Activated CD8-positive, alpha-beta memory T cell treated with anti-CD3 and anti-CD28 coated beads for 24 hours (primary cell): ENCODE measurements at places on chromosomes 1 and 21.

- DNase-seq, result no peak
Measured at GRCh38 chr1:225844236-225845061, 34.5 kb downstream of the EPHX1 start.

DNA sequence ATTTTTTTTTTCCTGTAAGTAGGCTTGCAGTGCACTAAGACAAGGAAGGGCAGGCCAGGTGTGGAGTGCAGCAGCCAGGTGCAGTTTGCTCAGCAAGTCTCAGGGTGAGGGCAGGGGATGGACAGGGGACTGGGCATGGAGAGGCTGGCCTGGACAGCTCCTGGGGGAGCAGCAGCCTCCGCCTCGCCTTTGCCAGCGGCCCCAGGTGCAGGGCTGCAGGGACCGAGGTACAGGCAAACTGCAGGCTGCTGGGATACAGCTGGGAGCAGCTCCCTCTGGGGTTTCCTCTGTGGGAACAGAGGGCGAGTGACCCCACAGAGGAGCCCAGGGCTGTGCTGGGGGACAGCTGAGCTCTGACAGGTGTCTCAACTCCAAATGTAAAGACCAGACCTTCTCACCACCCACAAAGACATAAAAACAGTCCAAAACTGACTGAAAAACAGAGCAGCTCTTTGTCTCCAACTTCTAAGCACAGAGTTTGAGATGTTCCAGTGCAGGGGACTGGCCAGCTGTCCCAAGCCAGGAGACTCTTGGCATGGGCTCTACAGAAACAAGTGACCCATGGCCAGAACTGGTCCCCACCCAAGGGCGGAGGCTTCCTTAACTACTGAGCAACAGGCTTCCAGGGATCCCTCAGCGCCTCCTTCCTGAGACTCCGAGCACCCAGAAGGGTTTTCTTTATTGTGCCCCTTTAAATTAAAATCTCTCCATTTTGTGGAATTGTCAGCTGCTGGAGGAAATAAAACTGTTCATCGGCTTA lies 27.7 kb upstream of the AJAP1 start:
- no peak for DNase-seq

DNA sequence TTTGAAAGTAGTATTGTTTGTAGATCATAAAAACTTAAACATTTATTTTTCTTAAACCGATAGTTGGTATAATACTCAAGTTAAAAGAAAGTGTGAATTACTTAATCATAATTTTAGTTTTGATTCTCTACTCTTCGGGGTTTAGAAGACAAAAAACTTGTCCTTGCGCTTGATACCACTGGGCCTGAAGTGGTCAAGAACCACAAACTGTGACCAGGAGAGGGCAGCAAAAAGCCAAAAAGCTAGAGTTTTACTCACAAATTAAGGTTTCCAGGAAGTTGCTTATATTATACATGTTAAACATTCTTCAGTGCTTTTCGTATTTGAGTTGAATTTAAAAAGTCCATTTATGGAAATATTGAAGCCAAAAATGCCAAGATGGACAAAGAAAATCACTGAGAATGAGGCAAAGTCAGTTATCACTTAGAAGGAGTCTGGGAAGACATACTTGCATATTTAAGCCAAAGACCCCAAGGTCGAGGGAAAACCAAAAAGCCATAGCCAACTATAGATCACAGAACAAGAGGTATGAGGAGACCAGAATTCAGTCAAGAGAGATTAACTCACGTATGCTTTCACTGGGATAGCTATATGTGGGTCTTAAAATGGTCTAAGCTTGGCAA lies 34.2 kb downstream of the EFCAB7 start:
- DNase-seq, result no peak

DNA sequence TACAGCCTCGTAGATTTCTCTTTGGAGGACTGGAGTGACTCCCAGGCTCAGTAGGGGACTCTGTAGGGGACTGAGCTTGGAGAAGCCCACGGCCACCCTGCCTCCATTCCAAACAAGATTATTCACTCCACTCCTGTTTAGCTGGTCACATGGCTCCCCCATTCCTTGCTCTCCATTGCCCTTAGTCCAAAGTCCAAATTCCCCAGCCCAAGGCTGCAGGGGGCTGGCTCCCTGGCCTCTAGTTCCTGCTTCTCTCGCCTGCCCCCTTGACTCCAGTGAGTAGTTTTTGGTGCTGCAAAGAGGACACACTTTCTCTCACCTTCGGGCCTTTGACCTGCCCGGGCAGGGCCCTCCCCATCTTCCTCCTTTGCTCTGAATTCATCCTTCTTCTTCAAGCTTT lies 403.3 kb downstream of the KIF26B start:
- DNase-seq, result no peak

DNA sequence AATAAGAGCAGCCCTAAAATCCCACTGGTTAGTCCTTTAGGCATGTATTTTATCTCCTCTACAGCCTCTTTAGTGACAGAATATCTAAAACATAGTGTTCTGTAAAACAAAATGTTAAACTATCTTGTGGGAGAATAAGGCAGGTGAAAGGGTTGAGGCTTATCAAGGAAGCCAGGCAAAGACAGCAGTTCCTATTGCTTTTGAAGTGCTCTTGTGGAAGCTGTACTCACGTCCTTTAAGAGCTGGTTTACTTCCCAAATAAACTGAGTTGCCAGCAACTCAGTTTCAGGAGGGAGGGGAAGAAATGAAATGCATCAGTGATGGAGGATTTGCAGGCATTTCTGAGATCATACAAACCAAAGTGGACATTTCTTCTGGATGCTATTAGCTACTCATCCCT lies 529.6 kb upstream of the ZRANB2 start:
- DNase-seq, result no peak

GRCh38 chr1:8382608-8383505 lies 64.9 kb downstream of the SLC45A1 start:
- no peak for DNase-seq

- no peak for DNase-seq
Measured at GRCh38 chr1:72564749-72565148, 282.4 kb upstream of the NEGR1 start.

DNA sequence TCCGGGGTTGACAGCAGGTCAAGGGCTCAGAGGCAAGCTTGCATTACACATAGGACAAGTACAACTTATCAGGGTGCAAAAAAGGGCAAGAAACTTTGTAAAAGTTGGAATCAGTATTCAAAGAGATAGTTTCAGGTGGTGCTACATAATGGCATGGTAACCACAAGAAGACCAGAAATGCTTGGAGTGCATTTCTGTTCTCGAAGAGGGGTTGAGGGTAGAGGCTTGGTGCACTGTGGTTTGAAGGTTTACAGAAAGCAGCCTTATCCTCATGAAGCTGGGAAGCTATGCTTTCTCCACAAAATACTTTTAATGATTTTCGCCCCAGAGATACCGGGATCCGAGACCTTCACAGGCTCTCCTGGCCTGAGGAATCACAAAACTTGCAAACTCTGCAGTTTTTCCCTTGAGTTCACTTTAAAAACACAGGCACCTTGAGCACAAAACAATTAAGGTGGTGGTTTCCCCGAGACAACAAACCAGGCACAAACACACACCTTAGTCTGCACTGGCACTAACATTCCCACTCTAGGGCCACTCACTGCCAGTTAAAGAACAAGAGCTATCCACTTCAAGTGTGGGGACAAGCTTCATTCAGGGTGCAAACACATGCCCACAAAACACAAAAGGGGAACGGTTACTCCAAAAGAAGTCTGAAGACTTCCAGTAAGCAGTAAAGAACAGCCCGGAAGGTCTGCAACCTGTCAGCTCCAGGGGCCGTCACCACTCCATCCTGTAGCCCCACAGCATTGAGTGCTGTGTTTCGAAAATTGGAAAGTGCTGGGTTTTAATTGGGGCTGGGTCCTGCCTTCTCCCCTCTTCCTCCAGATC lies 29.8 kb upstream of the NFIA start:
- DNase-seq, result no peak

DNA sequence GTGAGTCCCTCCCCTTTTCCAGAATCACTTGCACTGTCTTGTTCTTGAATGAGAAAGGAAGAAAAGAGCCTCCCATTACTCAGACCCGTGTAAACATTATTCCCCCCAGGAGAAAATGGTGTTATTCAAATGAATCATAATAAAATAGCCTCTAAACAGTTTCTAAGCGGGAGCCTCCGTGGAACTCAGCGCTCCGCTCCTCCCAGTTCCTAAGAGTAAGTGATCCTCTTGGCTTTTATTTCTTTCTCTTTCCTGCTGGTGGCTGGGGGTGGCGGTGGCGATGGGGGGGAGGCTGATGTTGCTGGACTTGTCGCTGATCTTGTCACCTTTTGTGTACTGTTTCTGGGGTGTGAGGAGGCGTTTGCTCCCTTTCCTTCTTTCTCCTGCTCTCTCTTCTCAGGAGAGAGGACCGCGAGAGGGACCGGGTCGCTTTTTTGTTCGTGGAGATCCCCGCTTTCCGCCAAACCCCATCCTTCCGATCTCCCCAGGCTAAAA lies 781 bp downstream of the PROX1 start:
- DNase-seq, result no peak

DNA sequence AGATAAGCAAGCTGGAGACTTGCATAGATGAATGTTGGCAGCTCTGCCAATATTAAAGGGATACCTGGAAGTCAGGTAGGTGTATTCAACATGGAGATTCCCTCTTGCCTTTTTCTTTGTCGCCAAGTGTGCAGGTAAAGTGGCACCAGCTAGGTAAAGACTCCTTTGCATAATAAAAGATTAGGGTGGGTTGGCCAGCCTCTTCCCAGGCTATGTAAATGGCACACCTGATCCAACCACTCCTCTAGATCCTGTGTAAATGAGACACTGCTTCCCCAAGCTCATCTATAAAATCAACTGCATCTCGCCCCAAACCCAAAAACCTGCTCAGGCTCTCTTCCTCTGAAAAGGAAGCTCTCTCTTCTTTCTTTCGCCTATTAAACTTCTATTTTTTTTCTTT lies 100.8 kb upstream of the DSCAM start:
- no peak for DNase-seq

GRCh38 chr1:18931730-18932129 lies 24.7 kb downstream of the IFFO2 start:
- no peak for DNase-seq

DNA sequence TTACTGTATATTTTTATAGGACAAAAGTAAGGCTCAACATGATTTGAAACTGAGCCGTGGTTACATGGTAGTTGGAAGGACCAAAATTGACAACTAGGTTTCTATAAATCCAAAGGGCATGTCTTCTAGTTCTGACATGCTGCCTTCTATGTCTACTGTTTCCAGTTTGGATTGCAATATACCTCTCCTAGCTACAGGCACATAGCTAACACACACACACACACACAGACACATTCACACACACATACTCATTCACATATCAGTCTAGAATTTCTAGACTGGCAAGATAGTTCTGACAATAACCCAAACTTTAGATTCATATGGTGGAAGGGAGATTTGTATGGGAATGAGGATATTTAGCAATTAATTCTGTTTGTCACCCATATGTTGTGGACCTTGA lies 544.8 kb upstream of the CAMK1G start:
- DNase-seq, result no peak

DNA sequence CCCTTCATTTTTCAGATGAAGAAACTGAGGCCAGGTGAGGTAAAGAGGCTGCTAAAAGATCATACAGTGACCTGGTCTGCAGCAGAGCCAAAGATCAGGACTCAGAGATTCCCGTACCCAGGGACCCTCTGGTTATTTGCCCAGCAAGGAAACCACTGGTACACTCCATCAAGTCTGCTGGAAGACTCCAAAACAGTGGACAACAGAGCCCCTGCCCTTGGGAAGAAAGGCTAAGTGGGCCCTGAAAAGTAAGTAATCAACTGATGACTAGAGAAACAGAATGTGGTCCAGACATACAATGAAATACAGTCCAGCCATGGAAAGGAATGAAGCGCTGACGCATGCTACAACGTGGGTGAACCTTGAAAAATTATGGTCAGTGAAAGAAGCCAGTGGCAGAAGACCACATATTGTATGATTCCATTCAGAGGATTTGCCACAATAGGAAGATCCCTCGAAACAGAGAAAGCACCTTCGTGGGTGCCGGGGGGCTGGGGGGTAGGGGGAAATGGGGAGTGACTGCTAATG lies 106.4 kb downstream of the ETS2 start:
- DNase-seq, result no peak

- no peak for DNase-seq
Measured at GRCh38 chr1:187942986-187943385, 1114.2 kb downstream of the PLA2G4A start.

GRCh38 chr1:13762642-13763041 lies 62.7 kb downstream of the PRDM2 start:
- no peak for DNase-seq

- DNase-seq, result no peak
Measured at GRCh38 chr1:106944721-106945120, 111.8 kb upstream of the PRMT6 start.

- DNase-seq, result no peak
Measured at GRCh38 chr1:174166530-174167264, 7.4 kb downstream of the RABGAP1L start.

- no peak for DNase-seq
Measured at GRCh38 chr1:42210421-42211133, 46.0 kb upstream of the GUCA2A start.

GRCh38 chr1:223419115-223419514 lies 25.9 kb downstream of the CCDC185 start:
- no peak for DNase-seq

GRCh38 chr1:51484591-51484990 lies 34.5 kb downstream of the EPS15 start:
- DNase-seq, result no peak

GRCh38 chr1:230863449-230863848 lies 4.9 kb downstream of the C1orf198 start:
- DNase-seq, result no peak

GRCh38 chr1:155553349-155553748 lies 9.3 kb downstream of the ASH1L start:
- DNase-seq, result no peak

DNA sequence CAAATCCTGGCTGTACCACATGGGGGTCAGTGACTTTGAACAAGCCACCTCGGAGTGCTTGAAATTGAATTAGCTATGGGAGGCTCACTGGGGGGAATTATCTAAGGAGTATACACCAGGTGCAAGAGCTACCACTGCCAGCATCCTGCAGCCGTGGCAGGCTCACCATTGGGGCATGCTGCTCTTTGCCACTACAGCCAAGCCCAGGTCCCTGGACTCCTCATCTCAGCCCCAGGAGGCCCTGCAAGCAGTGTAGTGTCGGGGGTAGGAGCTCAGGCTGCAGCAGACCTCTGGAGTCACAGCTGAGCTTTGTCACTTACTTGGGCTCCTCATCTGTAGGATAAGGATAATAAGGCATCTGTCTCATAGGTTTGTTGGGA lies 35.3 kb downstream of the ACOT11 start:
- no peak for DNase-seq

- no peak for DNase-seq
Measured at GRCh38 chr21:45309987-45310381, 22.3 kb upstream of the POFUT2 start.

DNA sequence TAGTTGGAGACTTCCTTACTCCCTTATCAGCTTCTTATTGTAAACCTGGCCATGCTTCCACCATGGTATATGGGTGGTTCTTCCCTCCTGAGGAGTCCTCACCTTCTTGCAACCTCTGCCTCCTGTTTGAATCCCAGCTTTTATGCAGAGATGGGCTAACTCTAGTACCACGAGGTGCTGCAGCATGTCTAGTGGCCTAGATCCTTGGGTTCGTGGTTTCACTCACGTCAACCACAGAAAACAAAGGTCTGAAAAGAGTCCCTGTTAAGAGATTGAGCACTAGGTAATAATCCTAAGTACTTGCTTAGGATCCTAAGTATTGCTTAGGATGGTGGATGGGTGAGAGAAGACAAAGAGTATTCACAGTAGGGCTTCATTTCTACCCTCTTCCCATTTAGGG lies 133.7 kb downstream of the FCRL5 start:
- DNase-seq, result no peak

GRCh38 chr1:221230605-221231004 lies 351.4 kb downstream of the HLX start:
- DNase-seq, result no peak
